ENCODE measurements at places on chromosomes 11 and 22. TPM values are rescaled to one million over a fixed set of nuclear protein-coding genes. Genes with fewer than 3 reads are reported as not detected.

DNA sequence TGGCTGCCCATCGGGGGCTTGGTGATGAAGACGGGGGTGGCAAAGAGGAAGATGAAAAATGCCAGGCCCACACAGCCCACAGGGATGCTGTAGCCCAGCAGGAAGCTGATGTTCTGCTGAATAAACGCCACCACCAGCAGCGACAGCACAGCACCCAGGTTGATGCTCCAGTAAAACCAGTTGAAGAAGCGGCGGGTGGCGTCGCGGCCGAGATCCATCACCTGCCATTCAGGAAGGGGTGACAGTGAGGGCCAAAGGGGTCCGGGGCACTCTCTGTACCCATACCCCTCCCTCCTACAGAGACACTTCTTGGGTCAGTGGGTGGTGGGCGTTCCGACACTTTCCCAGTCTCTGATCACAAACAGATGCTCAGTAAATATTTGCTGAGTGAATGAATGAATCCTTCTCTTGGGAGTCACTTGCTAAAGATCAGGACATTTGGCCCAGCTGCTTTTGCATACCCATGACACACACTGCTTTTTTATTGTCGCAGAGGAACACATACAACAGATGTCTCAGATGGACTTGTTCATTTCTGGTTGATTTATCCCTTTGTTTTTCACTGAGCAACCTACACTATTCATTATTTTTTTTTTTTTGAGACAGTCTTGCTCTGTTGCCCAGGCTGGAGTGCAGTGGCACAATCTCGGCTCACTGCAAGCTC lies 5.2 kb downstream of the SLC15A3 start:
- H3K27ac ChIP-seq, result no peak overlapping the region
- H3K4me1 ChIP-seq, result no peaks in the 10 kb centered on the region
- peaks cover 13% of the 10 kb centered on the region for H3K27me3 ChIP-seq
- no peak overlapping the region for H3K4me3 ChIP-seq
- H3K36me3 ChIP-seq, result no peaks in the 10 kb centered on the region
- DNase-seq, result no peak

- H3K27me3 ChIP-seq, result peaks cover 43% of the 10 kb centered on the region
- no peaks in the 10 kb centered on the region for H3K36me3 ChIP-seq
- DNase-seq, result no peak
Observed at GRCh38 chr11:118152552-118153471, at the start of gene SCN4B. Gene SCN4B (minus strand): TSS chr11:118152823. CDS start chr11:118152673, 150 bp downstream.

DNA sequence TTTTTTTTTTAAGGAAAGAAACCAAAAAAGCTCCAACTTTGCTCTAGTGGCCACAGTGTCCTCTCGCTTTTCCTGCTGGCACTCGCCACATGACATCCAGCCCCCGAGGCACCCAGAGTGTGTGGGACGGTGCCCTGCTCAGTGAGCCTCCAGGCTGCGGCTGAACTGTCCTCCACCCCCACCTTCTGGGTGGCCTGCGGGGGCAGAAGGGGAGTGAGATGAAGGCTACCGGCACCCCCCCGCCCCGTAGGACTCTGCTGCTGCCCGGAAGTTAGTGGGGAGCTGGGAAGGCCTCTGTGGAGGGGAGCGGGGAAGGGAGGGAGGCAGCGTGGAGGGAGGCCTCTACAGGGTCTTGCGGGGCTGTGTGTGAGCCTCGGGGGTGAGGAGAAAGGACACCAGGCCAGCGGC lies 264.4 kb downstream of the CTTN start:
- no peak overlapping the region for H3K4me3 ChIP-seq
- peaks cover 7% of the 10 kb centered on the region for H3K4me1 ChIP-seq
- H3K27ac ChIP-seq, result no peak overlapping the region
- H3K36me3 ChIP-seq, result no peaks in the 10 kb centered on the region
- H3K27me3 ChIP-seq, result peaks cover 19% of the 10 kb centered on the region

Gene OR52A1
- not detected for total RNA-seq

GRCh38 chr22:35313311-35314121 lies 13.8 kb downstream of the TOM1 start:
- H3K36me3 ChIP-seq, result no peaks in the 10 kb centered on the region
- H3K4me3 ChIP-seq, result no peak overlapping the region
- DNase-seq, result no peak
- H3K27me3 ChIP-seq, result no peaks in the 10 kb centered on the region

DNA sequence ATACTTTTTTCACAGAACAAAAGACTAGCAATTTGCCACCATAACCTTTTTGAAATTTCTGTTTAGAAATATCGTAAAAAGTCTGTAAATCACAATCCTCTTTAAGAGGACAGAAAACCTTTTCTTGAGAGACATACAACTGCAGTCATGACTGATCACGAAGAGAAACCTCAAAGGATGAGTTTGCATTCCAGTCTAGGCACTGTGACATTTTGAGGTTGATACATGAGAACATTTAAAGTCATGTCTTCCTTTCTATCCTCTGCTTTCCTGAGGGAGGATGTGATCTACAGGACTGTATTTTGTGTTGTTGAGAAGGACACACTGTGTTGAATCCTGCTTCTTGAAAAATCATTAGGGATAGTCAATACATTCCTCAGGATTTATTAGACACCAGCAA lies 476.7 kb upstream of the CCDC179 start:
- H3K4me1 ChIP-seq, result no peaks in the 10 kb centered on the region
- H3K36me3 ChIP-seq, result no peaks in the 10 kb centered on the region
- no peak for DNase-seq
- H3K27me3 ChIP-seq, result no peaks in the 10 kb centered on the region

Gene SLC22A6
- not detected for total RNA-seq

DNA sequence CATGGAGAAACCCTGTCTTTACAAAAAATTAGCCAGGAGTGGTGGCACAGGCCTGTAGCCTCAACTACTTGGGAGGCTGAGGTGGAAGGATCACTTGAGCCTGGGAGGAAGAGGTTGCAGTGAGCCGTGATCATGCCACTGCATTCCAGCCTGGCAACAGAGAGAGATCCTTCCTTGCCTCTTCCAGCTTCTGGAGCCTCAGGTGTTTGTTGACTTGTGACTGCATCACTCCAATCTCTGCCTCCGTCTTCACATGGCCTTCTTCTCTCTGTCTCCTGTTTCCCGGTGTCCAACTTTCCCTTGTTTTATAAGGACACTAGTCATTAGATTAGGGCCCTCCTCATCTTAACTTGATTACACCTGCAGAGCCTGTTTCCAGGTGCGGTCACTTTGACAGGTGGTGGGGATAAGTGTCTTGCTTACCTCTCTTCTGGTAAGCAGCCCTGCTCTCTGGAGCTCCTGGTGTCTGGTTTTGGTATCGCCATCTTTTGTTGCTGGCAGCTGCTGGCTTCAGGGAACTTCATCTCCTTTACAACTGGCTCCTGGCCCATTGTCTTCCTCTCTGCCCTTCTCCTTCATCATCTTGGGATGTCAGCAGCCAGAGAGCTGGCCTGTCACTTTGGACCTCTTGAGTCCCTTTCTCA lies 8.2 kb upstream of the USP2 start:
- H3K36me3 ChIP-seq, result no peaks in the 10 kb centered on the region
- DNase-seq, result no peak
- no peaks in the 10 kb centered on the region for H3K4me1 ChIP-seq
- H3K27me3 ChIP-seq, result peaks cover 12% of the 10 kb centered on the region
- H3K4me3 ChIP-seq, result no peak overlapping the region
- no peak overlapping the region for H3K27ac ChIP-seq

- no peak overlapping the region for H3K27ac ChIP-seq
- no peak for DNase-seq
- no peaks in the 10 kb centered on the region for H3K36me3 ChIP-seq
- H3K4me3 ChIP-seq, result no peak overlapping the region
- H3K27me3 ChIP-seq, result no peaks in the 10 kb centered on the region
Observed at GRCh38 chr11:44971185-44971584, 20.5 kb upstream of the TP53I11 start.

DNA sequence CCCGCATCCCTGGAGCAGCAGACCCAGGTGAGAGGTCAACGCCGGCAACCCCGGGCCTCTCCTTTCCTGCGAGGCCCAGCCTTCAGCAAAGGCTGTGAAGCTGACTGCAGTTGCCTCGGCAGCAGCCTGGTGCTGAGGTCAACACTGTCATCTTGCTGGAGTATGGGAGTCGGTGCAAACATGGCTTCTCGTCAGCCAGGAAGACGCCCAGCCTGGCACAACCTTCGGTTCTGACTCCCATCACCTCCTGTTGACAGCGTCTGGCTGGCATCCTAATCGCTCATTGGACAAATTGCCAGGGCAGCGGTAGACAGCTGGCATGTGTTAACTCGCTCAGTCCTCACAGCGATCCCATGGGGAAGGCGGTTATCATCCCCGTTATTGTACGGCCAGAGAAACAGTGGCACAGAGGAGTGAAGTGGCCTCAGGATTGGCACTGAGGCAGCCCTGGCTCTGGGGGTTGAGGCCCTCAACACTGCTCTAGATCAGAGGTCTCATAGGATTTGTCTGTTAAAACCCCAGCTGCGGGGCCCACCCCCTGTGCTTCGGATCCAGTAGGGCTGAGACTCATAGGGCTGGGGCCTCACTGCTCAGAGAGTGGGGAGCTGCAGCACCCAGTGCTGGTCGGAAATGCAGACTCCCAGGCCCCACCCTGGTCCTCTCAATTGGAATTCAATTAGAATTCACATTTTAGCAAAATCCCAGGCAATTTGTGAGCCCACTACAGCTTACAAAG lies 39.3 kb upstream of the TP53I11 start:
- no peaks in the 10 kb centered on the region for H3K27me3 ChIP-seq
- DNase-seq, result no peak
- peaks cover 22% of the 10 kb centered on the region for H3K4me1 ChIP-seq
- H3K27ac ChIP-seq, result no peak overlapping the region
- H3K36me3 ChIP-seq, result no peaks in the 10 kb centered on the region

Gene CCT8L2
- not detected for total RNA-seq

- H3K27ac ChIP-seq, result no peak overlapping the region
- H3K27me3 ChIP-seq, result no peaks in the 10 kb centered on the region
- peaks cover 13% of the 10 kb centered on the region for H3K4me1 ChIP-seq
- no peaks in the 10 kb centered on the region for H3K36me3 ChIP-seq
- DNase-seq, result no peak
- H3K4me3 ChIP-seq, result no peak overlapping the region
Observed at GRCh38 chr22:28837640-28838039, 37.3 kb upstream of the XBP1 start.

- peak overlapping the region; percentile 76 for H3K27ac ChIP-seq
- H3K36me3 ChIP-seq, result peaks cover 12% of the 10 kb centered on the region
- H3K4me3 ChIP-seq, result peak overlapping the region; percentile 63
- peaks cover 13% of the 10 kb centered on the region for H3K27me3 ChIP-seq
- H3K4me1 ChIP-seq, result peaks cover 41% of the 10 kb centered on the region
- DNase-seq, result peak; percentile 70
Observed at GRCh38 chr22:29117799-29118477, 45.1 kb downstream of the KREMEN1 start.

- no peaks in the 10 kb centered on the region for H3K4me1 ChIP-seq
- no peak overlapping the region for H3K4me3 ChIP-seq
- no peak overlapping the region for H3K27ac ChIP-seq
- H3K36me3 ChIP-seq, result no peaks in the 10 kb centered on the region
- peaks cover 42% of the 10 kb centered on the region for H3K27me3 ChIP-seq
Observed at GRCh38 chr22:47748957-47749356, 986.5 kb downstream of the TBC1D22A start.

- H3K27ac ChIP-seq, result no peak overlapping the region
- H3K4me3 ChIP-seq, result no peak overlapping the region
- no peak for DNase-seq
Observed at GRCh38 chr22:31295360-31295759, 3.1 kb upstream of the PIK3IP1 start.

- no peaks in the 10 kb centered on the region for H3K36me3 ChIP-seq
- no peak overlapping the region for H3K27ac ChIP-seq
- H3K4me1 ChIP-seq, result peaks cover 9% of the 10 kb centered on the region
- DNase-seq, result no peak
- H3K4me3 ChIP-seq, result no peak overlapping the region
Observed at GRCh38 chr11:12290477-12290922, 86.9 kb upstream of the PARVA start.

DNA sequence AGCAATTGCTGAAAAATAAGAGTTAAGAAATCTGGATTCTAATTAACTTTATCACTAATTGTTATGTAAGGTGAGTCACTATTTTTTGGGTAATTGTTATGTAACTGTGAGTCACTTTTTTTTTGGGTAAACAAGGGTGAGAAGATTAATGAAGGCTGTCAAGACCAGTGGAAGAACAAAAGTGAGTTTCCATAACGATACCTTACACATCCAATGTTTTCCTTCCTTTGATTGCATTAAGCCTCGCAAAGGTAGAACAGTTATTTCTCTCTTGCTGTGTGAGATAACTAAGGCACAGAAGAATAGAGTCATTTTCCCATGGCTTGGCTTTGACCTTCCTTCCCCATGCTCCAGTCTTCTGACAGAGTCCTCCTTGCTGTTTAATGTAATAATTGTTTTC lies 374.7 kb downstream of the DDX10 start:
- DNase-seq, result no peak
- peaks cover 17% of the 10 kb centered on the region for H3K27me3 ChIP-seq
- H3K27ac ChIP-seq, result no peak overlapping the region

Gene OR10A2
- total RNA-seq, result not detected

Measured in natural killer cell treated with Interleukin-12 subunit alpha and Interleukin-12 subunit beta and Interleukin-15 and Interleukin-18, amount 100 ng/mL, for 72 hours (primary cell).